ENCODE measurements at places on chromosomes 1 and 21.

DNA sequence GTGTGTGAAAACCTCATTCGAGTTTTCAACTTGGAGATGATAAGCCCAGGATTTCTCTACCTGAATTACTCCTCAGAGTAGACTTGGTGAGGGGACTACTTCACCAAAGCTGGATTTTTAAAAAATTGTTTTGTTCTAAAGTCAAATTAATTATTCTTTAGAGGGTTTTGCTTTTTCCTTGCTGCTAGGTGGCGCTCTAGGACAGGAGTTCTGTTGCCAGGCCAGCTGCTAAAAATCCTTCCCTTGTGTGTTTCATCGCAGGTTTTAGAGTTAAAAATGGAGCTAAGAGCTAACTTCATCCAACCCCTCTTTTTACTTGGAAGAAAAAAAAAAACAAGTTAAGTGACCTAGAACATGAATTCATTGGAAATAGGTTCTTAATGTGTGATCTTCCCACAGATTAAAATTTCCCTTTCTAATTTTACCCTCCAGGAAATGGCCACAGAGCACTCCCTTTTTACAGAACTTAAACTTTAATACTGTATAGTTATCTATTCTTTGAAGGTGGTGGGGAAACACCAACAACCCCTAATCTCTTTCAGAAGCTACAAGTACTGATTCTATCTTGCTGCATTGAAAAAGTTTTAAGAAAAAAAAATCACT, 36.7 kb upstream of the FAM163A start:
- DNase-seq: peak; percentile 74

GRCh38 chr1:202046748-202047708, 36.6 kb downstream of the ELF3 start:
- DNase-seq: no peak

DNA sequence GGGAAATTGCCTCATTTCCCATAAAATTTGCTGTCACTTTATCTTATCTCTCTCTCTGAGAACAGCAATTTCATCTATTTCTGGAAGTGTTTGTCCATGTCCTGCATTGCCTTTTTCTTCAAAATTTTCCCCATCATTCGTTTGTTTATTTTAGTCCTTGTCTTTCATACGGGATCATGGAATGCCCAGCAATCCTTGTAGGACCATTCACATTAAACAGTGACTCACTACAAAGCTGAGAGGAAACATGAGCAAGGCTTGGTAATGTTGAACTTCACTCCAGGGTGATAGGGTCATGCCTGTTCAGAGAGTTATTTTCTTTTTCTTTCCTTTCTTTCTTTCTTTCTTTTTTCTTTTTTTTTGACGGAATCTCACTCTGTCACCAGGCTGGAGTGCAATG, 32.2 kb upstream of the HNRNPU start:
- no peak for DNase-seq

- no peak for DNase-seq
These were observed 29.8 kb upstream of the NCAM2 start for GRCh38 chr21:20968391-20968790.

Data from neural progenitor cell (in vitro differentiated cells).